ENCODE measurements at places on chromosomes 3 and 15. TPM values are rescaled to one million over a fixed set of nuclear protein-coding genes. Genes with fewer than 3 reads are reported as not detected.

DNA sequence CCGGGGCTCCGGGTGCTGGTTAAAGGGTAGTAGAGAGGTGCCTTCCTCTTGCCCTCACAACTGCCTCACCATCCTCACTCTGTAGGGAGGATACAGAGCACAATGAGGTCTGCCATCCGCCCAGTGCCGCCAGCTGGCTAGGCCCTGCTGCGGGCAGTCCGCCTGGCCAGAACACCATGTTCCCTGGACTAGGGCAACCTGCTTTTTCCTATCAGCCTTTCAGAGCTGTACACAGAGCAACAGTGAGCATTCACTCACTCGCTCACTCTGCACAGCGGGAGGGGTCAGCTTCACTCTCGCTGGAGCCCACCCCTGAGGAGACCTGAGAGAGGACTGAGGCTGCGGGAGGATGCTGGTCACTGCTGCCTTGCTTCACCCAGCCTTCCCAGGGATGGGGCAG is 218.7 kb upstream of the CHRNA7 start:
- DNase-seq = no peak

DNA sequence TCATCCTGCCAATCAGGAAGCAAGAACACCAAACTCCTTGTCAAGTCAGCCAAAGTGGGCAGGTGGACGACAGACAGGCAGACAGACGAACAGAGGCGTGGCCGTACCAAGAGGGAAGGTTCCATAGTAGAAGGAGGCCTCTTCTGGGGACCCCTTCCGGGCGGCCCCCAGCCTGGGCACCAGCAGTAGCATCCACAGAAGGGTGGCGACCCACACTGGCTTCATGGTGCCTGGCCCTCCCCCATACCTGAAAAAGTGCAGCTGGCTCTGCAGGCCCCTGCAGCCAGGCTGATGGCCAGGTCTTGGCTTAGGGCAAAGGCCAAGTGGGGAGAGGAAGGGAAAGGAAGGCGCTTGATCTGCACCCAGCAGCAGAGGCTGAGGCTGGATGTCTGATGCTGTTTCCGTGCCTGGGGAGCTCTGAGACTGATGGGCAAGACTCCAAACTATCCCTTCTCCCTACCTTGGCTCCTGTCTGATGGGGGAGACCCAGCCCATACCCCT is 607 bp downstream of the LCTL start:
- no peak for DNase-seq

- no peak for DNase-seq
These were observed 176.5 kb downstream of the RAP2B start for GRCh38 chr3:153338487-153338886.

GRCh38 chr3:154132777-154133375 is 11.7 kb downstream of the ARHGEF26 start:
- no peak for DNase-seq

- no peak for DNase-seq
These were observed 87.8 kb downstream of the ASB7 start for GRCh38 chr15:100690032-100690794.

DNA sequence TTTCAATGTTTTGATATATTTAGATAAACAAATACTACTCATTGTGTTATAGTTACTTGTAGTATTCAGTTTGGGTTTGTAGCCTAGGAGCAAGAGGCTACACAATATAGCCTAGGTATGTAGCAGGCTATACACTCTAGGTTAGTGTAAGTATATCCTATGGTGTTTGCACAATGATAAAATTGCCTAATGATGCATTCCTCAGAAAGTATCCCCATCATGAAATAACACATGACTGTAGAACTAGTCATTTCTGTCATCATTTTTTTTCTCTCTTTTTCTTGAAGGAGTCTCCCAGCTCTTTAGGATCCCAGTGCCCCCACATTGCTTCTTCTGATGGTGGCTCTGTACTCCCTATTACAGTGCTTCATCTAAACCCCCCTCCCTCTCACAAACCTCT is 157.7 kb upstream of the CADPS start:
- DNase-seq = no peak

GRCh38 chr3:47288966-47289910 is 6.5 kb downstream of the KLHL18 start:
- no peak for DNase-seq

GRCh38 chr15:73941871-73942635 is 15.8 kb downstream of the LOXL1 start:
- no peak for DNase-seq

- DNase-seq = no peak
These were observed 8.4 kb upstream of the RTP3 start for GRCh38 chr3:46489381-46489780.

GRCh38 chr15:90067181-90067952 is 34.9 kb downstream of the IDH2 start:
- no peak for DNase-seq

DNA sequence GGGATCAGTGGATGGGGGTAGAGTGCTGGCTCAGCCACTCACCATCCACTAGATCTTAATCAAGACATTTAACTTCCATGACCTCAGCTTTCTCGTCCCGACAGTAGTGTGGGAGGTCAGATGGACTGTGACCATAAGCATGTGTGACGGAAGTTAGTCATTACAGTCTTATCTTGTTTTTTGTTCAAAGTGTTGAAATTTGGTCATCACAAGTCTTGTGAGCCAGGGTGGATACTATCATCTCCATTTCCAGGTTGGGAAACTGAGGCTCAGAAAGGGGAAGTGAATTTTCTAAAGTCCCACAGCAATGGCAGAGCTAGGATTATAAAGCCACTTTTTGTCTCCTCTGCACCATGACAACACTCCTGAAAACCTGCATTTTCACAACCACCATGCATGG is 32.0 kb upstream of the ITGA11 start:
- DNase-seq = no peak

DNA sequence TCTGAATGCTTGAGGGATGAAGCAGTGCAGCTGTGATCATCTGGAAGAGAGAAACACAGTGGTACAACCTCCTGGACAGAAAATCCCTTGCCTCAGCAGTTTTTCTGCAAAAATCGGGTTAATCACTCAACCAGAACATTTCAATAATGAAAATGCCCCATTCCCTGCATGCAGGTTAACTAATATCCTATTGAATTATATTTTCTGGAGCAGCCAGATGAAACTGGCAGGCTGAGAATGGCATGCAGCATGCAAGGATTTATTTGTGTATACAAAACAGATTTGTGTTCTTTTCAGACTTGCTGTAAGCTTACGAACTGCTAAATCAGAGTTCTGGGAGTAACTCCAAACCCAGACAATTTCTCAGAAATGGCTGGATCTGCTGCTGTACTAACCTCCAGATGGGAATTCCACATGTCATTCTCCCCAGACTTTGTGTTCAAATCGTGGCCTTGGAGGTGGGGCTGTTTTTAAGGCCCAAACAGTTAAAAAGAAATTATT is 39.1 kb downstream of the SLC9A9 start:
- DNase-seq = no peak

- no peak for DNase-seq
These were observed 20.4 kb upstream of the CELF6 start for GRCh38 chr15:72340366-72340765.

DNA sequence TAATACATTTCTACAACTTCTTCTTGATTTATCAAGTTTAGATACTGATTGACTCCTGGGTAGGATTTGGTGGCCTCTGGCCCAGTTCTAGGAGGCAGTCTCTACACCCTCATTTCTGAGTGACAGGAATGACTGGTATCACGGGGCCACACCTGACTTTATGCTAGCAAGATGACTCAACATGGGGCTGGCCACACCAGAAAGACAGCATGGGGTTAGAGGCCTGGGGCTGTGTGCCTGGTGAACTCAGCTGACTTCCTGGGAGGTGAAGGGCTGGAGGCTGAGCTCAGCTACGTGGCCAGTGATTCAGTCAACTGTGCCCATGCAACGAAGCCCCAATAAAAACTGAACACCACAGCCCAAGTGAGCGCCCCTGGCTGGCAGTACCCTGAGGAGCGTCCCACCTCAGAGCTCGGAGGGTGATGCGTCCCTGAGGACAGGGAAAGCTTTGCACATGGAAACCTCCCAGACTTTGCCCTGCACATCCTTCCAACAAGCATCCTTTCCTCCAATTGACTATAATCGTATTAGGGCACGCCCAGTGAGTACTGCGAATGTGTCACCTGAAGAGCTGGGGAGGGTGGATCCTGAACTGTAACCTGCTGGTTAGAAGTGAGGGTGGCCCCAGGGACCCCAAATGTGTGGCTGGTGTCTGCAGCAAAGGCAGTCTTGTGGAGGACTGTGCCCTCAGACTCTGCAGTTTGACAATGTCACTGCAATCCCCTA is 57.2 kb downstream of the NIPA2 start:
- no peak for DNase-seq

GRCh38 chr3:23867400-23867799 is 49.4 kb downstream of the NKIRAS1 start:
- DNase-seq = no peak

GRCh38 chr15:79929412-79929811 is 32.6 kb upstream of the MTHFS start:
- DNase-seq = no peak

GRCh38 chr3:161489395-161489794 is 7.2 kb upstream of the OTOL1 start:
- no peak for DNase-seq

- DNase-seq = no peak
These were observed 417.7 kb upstream of the RBMS3 start for GRCh38 chr3:28863186-28863585.

- no peak for DNase-seq
These were observed 342.9 kb downstream of the CNTN4 start for GRCh38 chr3:2441558-2441957.

DNA sequence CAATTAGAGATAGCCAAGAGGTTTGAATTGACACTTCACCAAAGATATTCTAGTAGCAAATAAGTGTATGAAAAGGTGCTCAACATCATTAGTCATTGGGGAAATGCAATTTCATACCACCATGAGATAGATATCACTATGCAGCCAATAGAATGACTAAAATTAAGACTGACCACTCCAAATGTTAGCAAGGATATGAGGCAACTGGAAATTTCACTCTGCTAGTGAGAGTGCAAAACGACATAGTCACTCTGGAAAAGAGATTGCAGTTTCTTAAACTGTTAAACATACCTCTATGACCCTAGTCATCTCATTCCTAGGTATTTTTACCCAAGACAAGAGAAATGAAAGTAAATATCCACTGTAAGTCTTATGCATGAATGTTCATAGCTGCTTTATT is 27.6 kb upstream of the SLC6A11 start:
- DNase-seq = no peak

DNA sequence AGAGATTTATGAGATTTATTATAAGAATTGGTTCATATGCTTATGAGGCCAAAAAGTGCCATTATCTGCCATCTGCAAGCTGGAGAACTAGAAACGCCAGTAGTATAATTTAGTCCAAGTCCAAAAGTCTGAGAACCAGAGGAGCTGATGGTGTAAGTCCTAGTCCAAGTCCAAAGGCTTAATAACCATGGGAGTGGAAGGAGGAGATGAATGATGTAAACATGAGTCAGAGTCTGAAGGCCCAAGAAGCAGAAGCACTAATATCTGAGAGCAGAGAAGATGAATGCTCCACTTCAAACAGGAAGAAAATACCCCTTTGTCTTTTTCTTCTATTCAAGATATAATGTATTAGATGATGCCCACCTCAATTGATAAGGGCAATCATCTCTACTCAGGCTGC is 185.7 kb downstream of the CGGBP1 start:
- DNase-seq = no peak

DNA sequence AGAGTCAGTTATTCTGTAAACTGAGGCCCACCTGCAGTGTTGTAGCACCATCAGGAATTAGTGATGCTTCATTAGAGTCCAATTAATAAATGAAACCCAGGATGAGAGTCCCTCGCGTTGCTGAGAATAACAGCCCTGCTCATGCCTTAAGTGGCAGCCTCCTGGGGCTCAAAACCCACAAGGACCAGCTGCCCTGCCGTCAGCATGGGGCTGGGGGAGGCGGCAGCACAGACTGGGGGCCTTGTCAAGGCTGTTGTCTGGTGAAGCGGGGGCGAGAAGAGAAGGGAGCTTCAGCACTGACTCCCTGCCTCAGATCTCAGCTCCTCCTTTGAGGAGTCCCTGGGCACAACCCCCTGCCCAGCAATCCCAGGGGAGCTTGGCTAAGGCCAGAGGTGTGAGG is 21.0 kb downstream of the CCDC33 start:
- DNase-seq = no peak

DNA sequence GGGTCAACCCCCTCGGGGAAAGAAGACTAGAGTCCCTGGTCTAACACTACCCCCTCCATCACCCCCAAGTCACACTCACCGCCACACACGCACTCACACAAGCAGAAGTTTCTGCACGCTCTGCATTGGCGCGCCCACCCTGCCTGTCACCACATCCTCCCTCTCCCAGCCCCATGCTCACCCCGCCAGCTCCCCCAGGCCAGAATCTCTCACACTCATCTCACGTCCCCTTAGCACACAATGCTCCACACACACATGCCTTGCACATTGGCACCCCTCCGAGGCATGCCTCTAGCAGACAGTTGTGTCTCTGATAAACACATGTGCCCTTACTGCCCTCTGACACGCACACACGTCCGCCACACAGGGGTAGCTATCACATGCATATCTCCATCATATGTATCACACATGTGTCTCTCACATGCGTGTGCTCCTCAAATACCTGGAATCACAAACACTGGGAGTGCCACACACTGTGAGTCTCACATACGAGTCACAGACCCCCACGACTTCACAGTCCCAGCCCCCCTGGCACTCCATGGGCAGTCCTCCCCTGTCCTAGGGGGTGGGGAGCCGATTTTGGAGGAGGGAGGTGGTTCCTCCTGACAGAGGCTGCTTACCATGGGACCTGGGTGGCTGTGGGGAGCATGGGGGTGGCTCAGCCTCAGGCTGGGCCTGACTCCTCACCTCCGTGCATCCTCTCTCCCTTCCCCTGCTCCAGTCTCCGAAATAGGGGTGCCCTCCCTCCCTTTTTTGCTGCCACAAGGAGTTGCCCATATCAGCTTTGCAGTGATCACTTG is 898 bp downstream of the FBLN2 start:
- DNase-seq = peak; percentile 70

- no peak for DNase-seq
These were observed 775.6 kb downstream of the ROBO2 start for GRCh38 chr3:77815467-77815866.

DNA sequence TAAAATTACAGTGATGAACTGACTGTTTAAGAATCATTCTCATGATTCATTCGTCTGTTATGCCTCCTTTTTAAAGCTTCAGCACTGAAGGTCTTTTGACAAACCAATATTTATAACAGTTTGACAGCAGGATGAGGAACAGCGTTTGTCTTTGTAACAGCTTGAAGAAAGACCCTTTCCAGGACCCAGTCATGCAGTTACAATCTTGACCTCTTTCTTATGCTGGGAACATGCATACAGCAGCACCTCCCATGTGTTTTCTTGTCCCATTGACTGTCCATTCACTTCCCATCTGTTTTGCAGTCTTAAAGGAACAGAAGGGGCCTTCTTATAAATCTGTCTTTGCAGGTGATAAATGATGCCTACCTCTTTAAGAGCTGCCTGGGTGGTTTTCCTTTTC is 87.2 kb downstream of the OPA1 start:
- no peak for DNase-seq

Gene ARRDC4
- polyA plus RNA-seq = 0.53 TPM

Gene UQCRC1
- polyA plus RNA-seq = 151 TPM

Gene TM6SF1
- not detected for polyA plus RNA-seq

Gene FBXL22
- 1.5 TPM for polyA plus RNA-seq

Gene MORC1
- polyA plus RNA-seq = not detected

Gene GOLGA8B
- 4.3 TPM for polyA plus RNA-seq

Gene FAM107A
- not detected for polyA plus RNA-seq

Gene SCG3
- polyA plus RNA-seq = not detected
